Fibroblast of lung (primary cell): ENCODE measurements at places on chromosomes 16 and 17.
A peak's percentile ranks its signal among the peaks of the same experiment; 100 is the strongest.

- no peaks in the 10 kb centered on the region for H3K4me1 ChIP-seq
- peak; percentile 47 for DNase-seq
- H3K27me3 ChIP-seq = no peaks in the 10 kb centered on the region
- H3K27ac ChIP-seq = no peak overlapping the region
Measured at GRCh38 chr16:51137097-51137496, 14.0 kb downstream of the SALL1 start.

DNA sequence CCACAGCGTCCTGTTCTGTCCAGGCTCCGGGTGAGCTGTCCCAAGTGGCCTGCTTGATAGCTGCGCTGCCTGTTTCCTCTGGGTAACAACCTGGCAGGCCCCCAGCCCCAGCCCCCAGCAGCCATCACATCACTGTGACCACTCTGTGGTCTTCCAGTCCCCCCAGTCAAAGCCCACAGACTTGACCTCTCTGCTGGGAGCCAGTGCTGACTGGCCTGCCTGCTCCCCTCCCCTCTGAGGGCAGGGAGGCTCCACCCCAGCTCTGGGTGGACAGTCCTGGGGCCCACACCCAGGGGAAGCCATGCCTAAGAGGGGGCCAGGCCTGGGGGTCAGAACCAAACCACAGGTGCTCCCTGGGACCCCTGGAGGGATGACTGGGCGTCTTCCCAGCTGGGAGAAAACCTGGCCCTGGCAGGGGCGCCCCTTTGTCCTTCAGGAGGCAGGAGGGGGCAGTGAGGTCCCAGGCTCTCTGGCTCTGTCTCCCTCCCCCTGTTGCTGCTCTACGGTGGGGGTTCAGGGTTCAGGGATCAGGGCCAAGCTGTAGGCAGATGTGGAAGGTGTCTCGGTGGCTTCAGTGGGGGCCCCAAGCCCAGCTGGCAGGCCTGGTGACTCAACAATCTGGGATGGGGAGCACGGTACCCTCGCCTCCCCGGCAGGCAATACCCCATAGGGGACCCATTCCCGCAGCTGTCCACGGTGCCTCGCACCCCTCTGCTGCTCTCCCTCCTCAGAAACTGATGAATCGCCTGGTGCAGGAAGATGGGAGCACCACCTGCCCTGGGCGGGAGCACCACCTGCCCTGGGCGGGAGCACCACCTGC lies 1.8 kb upstream of the SLC16A3 start:
- no peak for DNase-seq
- no peaks in the 10 kb centered on the region for H3K36me3 ChIP-seq
- H3K4me3 ChIP-seq = no peak overlapping the region
- H3K4me1 ChIP-seq = peaks cover 8% of the 10 kb centered on the region

GRCh38 chr16:76653390-76654026 lies 376.3 kb downstream of the CNTNAP4 start:
- no peaks in the 10 kb centered on the region for H3K4me1 ChIP-seq
- DNase-seq = peak; percentile 60
- no peaks in the 10 kb centered on the region for H3K36me3 ChIP-seq
- no peak overlapping the region for H3K4me3 ChIP-seq
- H3K27ac ChIP-seq = no peak overlapping the region
- no peaks in the 10 kb centered on the region for H3K27me3 ChIP-seq

DNA sequence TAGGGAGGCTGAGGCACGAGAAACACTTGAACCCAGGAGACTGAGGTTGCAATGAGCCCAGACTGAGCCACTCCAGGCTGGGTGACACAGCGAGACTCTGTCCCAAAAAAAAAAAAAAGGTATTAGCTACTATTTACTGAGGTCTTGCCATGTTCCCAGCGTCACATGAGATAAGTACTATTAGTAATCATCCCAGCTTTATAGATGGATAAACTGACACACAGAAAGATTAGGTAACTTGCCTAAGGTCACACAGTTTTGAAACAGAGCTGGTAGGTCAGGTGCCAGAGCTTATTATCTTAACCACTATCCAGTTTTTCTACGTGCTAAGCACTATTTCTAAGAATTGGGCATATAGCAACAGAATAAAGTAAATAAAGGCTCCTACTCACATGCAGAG lies 51.6 kb downstream of the TEX14 start:
- no peaks in the 10 kb centered on the region for H3K4me1 ChIP-seq
- H3K27ac ChIP-seq = no peak overlapping the region
- H3K36me3 ChIP-seq = no peaks in the 10 kb centered on the region
- no peak for DNase-seq
- no peaks in the 10 kb centered on the region for H3K27me3 ChIP-seq

DNA sequence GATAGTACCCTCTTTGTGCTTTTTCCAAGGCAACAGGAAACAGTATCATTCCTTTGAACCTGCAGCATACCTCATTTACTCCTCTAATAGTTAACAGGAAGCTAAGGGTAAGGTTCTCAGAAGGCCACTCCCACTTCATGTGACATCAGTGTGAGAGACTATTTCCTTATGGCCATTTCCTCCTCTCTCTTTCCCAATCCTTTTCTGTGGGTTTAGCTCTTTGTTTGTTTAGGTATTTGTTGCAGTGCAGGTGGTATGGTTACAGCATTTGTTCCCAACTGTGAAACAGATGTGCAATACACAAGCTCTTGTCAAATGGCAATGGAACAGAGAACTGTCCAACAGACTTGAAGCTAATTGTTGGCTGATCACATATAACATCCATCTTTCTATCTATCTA lies 14.7 kb downstream of the TMC5 start:
- no peaks in the 10 kb centered on the region for H3K27me3 ChIP-seq
- no peak overlapping the region for H3K4me3 ChIP-seq
- no peak for DNase-seq

DNA sequence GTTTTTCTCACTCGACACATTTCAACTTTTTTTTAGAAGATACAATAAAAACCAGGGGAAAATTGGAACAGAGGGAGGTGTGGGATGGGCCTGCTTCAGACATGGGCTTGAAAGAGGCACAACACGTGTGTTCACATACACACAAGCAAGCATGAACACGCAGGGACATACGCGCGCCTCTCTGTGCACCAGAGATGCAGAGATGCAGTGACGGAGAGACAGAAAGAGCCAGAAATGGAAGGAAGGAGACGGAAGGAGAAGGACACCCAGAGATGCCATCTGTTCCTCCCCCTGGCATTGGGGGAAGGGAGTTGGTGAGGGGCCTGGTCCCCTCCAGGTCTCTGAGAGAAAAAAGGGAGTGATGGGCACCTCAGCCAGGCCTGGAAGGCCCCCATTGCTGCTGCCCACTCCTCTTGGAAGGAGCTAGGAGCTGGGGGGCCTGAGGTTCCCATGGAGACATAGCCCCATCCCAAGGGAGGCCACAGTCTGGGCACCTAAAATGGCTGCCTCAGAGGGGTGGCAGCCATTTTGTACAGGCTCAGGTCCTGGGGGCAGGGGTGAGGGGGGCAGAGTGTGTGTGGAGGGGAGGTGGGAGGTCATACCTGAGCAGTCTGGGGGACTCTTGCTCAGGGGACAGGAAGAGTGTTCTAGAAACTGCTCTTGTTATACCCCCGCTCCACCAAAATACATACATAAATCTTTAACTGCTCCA lies 3.8 kb upstream of the NEUROD2 start:
- peaks cover 31% of the 10 kb centered on the region for H3K27me3 ChIP-seq
- no peak overlapping the region for H3K4me3 ChIP-seq
- no peak for DNase-seq
- H3K36me3 ChIP-seq = no peaks in the 10 kb centered on the region

GRCh38 chr16:67780847-67781564 lies 25.4 kb downstream of the RANBP10 start:
- H3K4me1 ChIP-seq = no peaks in the 10 kb centered on the region
- DNase-seq = no peak
- H3K36me3 ChIP-seq = no peaks in the 10 kb centered on the region

GRCh38 chr17:80886641-80887573 lies 104.7 kb upstream of the CHMP6 start:
- peaks cover 14% of the 10 kb centered on the region for H3K4me1 ChIP-seq
- peaks cover 10% of the 10 kb centered on the region for H3K36me3 ChIP-seq
- H3K27ac ChIP-seq = no peak overlapping the region
- no peak overlapping the region for H3K4me3 ChIP-seq

- no peak overlapping the region for H3K27ac ChIP-seq
- peak; percentile 72 for DNase-seq
- peaks cover 3% of the 10 kb centered on the region for H3K4me1 ChIP-seq
- peaks cover 24% of the 10 kb centered on the region for H3K27me3 ChIP-seq
- H3K36me3 ChIP-seq = peaks cover 14% of the 10 kb centered on the region
- H3K4me3 ChIP-seq = no peak overlapping the region
Measured at GRCh38 chr17:81002409-81003361, 11.0 kb downstream of the CHMP6 start.

DNA sequence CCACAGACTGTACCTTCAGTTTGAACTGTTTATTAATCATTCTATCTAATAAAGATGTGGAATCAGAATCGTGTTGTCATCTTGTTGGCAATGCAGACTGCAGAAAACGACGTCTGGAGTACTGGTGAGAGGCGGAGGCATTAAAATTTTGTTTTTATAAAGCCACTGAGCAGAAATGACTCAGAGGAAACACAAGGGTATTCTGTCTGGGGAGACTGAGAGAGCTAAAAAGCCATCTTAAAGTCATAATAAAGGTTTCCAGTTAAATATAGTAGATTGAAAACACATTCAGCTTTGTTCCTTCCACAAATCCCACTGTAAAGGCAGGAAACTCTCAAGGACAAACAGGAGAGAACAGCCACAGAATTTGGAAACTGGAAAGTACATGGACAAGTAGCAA lies 74.2 kb downstream of the CPPED1 start:
- H3K4me3 ChIP-seq = no peak overlapping the region
- no peak overlapping the region for H3K27ac ChIP-seq
- DNase-seq = peak; percentile 11
- H3K27me3 ChIP-seq = no peaks in the 10 kb centered on the region
- H3K4me1 ChIP-seq = no peaks in the 10 kb centered on the region

GRCh38 chr16:65062736-65063583 lies 58.9 kb downstream of the CDH11 start:
- no peak overlapping the region for H3K4me3 ChIP-seq
- peak; percentile 81 for DNase-seq
- no peaks in the 10 kb centered on the region for H3K27me3 ChIP-seq
- no peak overlapping the region for H3K27ac ChIP-seq
- H3K4me1 ChIP-seq = peaks cover 6% of the 10 kb centered on the region
- H3K36me3 ChIP-seq = peaks cover 2% of the 10 kb centered on the region

- DNase-seq = no peak
- no peak overlapping the region for H3K4me3 ChIP-seq
- H3K36me3 ChIP-seq = no peaks in the 10 kb centered on the region
- no peak overlapping the region for H3K27ac ChIP-seq
Measured at GRCh38 chr16:49635009-49635350, 220.9 kb downstream of the ZNF423 start.

GRCh38 chr17:12579288-12579687 lies 86.4 kb upstream of the MYOCD start:
- no peaks in the 10 kb centered on the region for H3K27me3 ChIP-seq
- H3K4me1 ChIP-seq = no peaks in the 10 kb centered on the region

DNA sequence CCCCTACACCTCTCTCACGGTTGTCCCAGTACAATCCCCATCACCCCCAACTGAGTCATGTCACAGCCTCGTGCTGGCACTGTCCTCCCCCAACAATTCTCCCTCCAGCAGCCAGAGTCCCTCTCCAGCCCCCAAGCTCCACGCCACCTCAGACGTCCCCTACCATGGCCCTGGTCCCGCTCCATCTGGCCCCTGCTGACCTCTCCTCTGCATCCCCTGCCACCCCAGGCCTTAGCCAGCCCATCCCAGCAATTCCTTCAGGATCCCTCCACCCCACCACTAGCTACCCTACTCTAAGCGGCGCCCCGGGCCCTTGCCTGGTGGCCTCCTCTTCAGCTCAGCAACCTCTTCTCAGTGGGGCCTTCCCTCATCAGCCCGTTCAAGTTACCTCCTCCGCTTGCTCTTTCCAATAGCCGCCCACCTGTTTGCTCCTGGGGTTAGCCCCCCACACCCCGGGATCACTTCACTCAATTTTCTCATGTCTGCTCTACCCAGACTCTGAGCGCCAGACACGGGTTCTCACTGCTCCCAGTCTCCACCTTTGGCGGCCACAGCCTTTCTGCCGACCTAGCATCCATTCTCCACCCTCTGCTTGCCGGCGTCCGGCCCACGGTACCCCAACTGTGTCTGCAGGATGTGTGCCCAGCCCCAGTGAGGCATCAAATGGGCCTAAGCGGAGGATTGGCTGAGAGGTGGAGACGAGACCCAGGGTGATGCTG lies 92.2 kb upstream of the DNAH17 start:
- H3K4me1 ChIP-seq = no peaks in the 10 kb centered on the region
- no peaks in the 10 kb centered on the region for H3K27me3 ChIP-seq
- DNase-seq = no peak
- H3K4me3 ChIP-seq = no peak overlapping the region

DNA sequence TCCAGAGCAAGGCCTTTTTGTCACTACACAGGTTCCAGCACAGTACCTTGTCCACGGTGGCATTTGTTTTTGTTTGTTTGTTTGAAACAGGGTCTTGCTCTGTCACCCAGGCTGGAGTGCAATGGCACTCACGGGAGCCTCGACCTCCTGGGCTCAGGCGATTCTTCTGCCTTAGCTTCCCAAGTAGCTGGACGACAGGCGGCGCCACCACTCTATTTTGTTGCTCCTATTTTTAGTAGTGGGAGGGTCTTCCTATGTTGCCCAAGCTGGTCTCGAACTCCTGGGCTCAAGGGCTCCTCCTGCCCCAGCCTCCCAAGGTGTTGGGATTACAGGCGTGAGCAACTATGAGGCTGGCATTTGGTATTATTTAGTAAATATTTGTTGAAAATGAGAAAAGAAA lies 10.3 kb downstream of the MRC2 start:
- H3K27ac ChIP-seq = no peak overlapping the region

GRCh38 chr17:77722366-77722765 lies 236.1 kb upstream of the TNRC6C start:
- H3K27me3 ChIP-seq = no peaks in the 10 kb centered on the region
- DNase-seq = no peak
- H3K27ac ChIP-seq = no peak overlapping the region
- H3K4me3 ChIP-seq = no peak overlapping the region
